ENCODE measurements at places on chromosomes 7 and 10.

DNA sequence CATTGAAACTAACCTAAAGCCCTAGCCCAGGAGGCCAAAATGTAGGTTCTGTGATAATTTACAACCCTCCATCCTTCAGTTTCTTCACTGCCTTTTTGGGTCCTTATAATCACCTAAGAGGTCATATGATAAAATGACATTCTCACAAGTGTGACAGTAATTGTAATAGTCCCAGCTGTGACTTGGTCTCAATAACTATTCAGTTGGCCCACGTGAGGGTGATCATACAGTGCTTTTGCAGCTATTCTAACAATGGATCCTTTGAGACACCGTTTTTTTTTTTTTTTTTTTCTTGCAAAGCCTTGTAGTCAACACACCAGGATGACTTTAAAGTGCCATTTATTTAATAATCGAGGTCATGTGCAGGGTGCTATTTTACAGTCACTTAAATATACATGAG lies 760.0 kb downstream of the PHTF2 start:
- DNase-seq = no peak

DNA sequence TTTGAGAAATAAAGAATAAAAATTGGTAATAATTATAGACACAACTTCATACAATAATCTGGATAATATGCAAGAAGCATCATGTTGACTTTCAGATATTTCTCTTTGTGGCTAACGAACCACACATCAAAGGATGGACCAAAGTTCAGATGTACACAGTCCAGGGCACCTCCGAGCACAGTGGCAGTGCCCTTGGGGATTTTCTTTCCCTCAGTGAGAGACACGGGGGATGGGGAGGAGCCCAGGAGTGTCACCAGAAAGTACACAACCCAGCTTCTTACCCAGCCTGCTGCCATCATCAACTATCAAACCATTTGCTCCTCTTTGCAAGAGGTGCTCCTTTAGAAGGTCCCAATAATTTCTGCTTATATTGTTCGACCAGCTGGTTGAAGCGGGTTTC lies 33.2 kb downstream of the RBM28 start:
- no peak for DNase-seq

GRCh38 chr7:66810716-66811115 lies 70.2 kb downstream of the RABGEF1 start:
- no peak for DNase-seq

DNA sequence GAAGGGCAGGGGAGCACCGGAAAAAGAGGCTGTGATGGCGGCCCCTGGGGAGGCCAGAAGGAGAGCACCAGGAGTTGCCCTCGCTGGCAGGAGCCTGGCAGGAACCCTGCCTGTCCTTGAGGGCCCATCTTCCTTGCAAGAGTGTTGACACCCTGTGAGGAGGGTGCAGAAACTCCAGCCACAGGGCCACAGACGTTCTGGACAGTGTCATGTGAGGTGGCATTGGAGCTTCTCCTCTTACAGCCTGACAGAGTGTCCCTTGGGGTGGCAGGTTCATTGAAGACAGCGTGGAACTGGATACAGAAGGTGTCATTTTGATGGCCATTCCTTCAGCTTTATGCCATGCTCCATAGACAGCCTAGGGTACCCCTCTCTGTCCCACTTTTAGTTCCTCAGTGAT lies 54.2 kb downstream of the RBM20 start:
- no peak for DNase-seq

- DNase-seq = no peak
These were observed 120.3 kb upstream of the GLCCI1 start for GRCh38 chr7:7848246-7848645.

- DNase-seq = no peak
These were observed 21.7 kb upstream of the RADIL start for GRCh38 chr7:4905171-4905570.

- DNase-seq = no peak
These were observed 258.6 kb downstream of the CNTNAP2 start for GRCh38 chr7:146375170-146375569.

DNA sequence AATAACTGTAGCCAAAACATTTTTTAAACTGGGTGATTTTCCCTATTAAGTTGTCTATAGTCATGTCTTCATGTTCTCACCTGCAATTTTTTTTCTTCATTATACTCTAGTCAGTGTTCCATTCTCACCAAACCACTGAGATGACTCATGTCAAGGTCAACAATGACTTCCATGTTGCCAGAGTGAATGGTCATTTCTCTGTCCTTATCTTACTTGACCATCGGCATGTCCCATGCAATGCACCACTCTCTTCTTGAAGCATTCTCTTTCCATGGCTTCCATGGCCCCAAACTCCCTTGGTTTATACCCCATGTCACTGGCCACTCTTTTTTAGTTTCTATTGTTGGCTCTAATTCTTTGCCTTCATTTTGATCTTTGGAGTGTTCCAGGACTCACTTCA lies 173.9 kb downstream of the PPP1R17 start:
- no peak for DNase-seq

- no peak for DNase-seq
These were observed 3.9 kb upstream of the PURB start for GRCh38 chr7:44889086-44889781.

GRCh38 chr7:133186060-133186459 lies 66.8 kb upstream of the EXOC4 start:
- DNase-seq = no peak

- DNase-seq = no peak
These were observed 187.7 kb downstream of the JAZF1 start for GRCh38 chr7:27992755-27993493.

GRCh38 chr10:75238182-75239095 lies 2.7 kb upstream of the COMTD1 start:
- no peak for DNase-seq

- DNase-seq = no peak
These were observed 30.4 kb downstream of the CNTNAP2 start for GRCh38 chr7:146146831-146147486.

DNA sequence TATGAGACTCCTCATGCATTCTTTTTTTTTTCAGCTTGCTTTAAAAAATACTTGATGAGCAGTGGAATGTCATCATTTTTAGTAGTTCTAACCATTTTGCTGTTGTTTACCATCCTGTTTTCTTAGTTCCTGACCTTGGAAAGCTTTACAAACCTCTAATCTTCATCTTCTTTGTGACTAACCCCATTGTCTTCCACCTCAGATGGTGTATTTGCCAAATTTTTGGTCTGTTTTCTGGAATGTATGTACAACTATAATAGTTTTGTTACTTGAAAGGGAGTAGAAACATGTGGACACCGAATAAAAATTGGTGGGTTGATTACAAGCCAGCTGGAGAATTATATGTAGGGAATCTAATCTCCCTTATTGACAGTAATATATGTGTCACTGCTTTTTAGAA lies 172.7 kb downstream of the SND1 start:
- no peak for DNase-seq

DNA sequence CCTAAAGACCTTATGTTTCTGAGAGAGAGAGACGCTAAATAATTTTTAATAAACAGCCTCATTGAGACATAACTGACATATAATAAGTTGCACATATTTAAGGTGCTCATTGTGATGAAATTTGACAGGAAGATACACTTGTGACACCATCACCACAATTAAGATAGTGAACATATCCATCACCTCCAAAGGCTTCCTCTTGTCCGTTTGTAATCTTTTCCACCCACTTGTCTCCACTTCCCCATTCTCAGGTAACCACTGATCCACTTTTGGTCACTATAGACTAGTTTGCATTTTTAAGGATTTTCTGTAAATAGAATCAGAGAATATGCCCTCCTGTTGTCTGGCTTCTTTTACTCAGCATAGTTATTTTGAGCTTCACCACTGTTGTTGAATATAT lies 195.1 kb upstream of the WDR11 start:
- DNase-seq = no peak

- no peak for DNase-seq
These were observed 35.8 kb downstream of the PARP12 start for GRCh38 chr7:140026935-140027334.

- DNase-seq = no peak
These were observed 21.2 kb upstream of the SLC16A12 start for GRCh38 chr10:89556600-89556999.

DNA sequence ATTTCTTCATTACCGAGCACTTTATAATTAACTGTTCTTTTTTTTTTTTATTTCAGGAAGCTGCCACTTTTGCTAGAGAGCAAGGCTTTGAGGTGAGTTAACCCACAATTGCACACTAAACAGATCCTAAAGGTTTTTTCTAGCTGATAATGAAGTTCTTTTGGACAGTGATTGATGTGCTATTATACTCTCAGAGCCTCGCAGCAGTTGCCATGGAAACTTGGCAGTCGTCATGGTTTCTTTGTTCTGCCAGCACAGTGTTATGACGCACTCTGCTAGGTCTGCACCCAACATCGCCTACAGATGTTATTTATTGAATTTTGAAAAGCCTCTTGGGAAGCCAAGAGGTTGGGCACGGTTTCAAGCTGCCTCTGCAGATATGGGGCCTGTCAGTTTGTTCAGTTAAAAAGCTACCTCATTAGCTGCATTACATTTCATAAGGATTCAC lies 237.2 kb upstream of the KAT6B start:
- peak; percentile 76 for DNase-seq

- no peak for DNase-seq
These were observed 12.0 kb downstream of the EVX1 start for GRCh38 chr7:27254625-27255024.

- no peak for DNase-seq
These were observed 120.9 kb downstream of the CACNB2 start for GRCh38 chr10:18261063-18261610.

- no peak for DNase-seq
These were observed 73.5 kb downstream of the AOAH start for GRCh38 chr7:36650766-36651312.

Measured in thoracic aorta (tissue), 2 donors.